Activated CD8-positive, alpha-beta T cell treated with anti-CD3 and anti-CD28 coated beads for 36 hours (primary cell): ENCODE measurements at places on chromosomes 11 and 22. TPM values are rescaled to one million over a fixed set of nuclear protein-coding genes. Genes with fewer than 3 reads are reported as not detected.

The AMPD3 gene
- total RNA-seq, result 34.2 TPM

The RIMBP3C gene
- total RNA-seq, result not detected

The PTPMT1 gene
- total RNA-seq, result 44.1 TPM

The POLR3H gene
- total RNA-seq, result 29.0 TPM

The UCP2 gene
- total RNA-seq, result 244 TPM

The OR6A2 gene
- total RNA-seq, result 0.38 TPM

The TP53AIP1 gene
- total RNA-seq, result not detected

The MFRP gene
- total RNA-seq, result not detected

The OR8G5 gene
- not detected for total RNA-seq

The TSPAN32 gene
- 4.9 TPM for total RNA-seq

The GGT5 gene
- not detected for total RNA-seq

The HEPHL1 gene
- total RNA-seq, result not detected

The PHOX2A gene
- total RNA-seq, result not detected

DNA sequence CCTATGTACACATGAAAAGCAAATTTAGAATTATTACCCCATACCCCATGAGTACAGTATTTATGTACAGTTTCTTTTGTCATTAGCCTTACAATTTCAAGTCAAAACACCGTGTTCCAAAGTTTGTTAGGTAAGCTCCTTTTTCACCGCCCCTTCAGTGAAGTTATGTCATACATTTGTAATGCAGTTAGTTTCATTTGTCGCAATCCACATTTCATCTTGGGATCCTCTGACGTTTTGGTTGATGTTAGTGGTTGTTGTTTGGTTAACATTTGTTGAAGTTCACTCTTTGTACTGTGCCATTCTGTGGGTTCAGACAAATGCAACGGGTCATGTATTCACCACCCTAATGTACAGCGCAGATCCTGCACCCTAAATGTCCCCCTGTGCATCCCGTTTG, 45.2 kb downstream of the ARHGEF12 start:
- DNase-seq, result no peak

GRCh38 chr11:69295079-69295994, 1.4 kb downstream of the MYEOV start:
- DNase-seq, result no peak

GRCh38 chr11:117230286-117230961, 1.4 kb downstream of the PCSK7 start:
- peak; percentile 79 for DNase-seq

- DNase-seq, result no peak
Observed at GRCh38 chr11:76379807-76380158, 1.1 kb downstream of the THAP12 start.

GRCh38 chr11:111312076-111312475, 13.7 kb downstream of the POU2AF3 start:
- no peak for DNase-seq

DNA sequence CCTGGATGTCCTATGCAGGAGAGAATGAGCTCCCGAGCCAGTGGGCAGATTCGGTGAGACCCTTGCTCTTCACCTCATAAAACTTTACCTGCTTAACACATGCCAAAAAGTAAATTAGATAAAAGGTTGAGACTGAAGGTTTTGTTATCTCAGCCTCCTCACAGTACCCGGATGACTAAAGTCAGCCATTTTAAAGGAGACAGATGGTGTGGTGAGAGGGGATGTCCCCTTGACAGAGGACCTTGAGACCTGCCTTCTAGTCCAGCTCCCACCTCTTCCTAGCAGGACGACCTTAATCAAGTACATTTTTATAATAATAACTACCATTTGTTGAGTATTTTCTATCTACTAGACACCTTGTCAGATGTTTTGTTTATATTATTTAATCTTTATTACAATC, 39.7 kb downstream of the C11orf91 start:
- DNase-seq, result no peak

DNA sequence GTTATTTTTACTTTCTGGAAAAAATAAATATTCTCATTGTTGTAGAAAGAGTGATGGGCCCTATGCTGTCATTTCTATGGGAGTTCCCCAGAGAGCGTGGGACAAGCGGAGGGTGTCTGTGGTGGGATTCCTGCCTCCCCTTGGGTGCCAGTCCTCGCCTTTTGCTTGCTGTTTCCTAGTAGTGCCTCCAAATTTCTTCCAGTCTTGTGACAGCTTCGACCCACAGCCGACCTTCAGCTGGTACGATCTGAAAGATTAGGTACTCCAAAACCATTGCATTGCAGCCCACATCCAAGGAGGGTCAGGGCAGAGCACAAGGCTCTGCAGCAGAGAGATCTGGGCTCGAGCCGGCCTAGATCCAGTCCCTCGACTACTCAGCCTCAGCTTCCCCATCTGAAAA, 58.9 kb upstream of the EMID1 start:
- DNase-seq, result no peak

DNA sequence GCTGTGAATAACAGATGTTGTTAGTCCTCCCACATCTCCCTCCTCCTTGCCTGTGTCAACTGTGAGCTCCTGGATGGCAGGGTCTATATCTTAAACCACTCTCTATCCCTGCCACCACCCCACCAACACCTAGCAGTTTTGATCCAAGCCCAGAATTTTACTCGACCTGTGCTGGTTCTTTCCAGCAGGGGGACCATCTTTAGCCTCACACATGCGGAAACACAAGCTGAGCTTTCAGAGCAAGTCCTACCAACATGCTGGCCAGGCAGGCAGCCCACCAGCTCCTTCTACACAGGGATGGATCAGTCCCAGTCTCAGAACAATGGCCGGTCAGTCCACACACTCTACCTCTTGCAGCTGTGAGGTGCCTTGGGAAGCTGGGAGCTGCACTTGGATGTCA, 231.5 kb downstream of the NXPE2 start:
- no peak for DNase-seq

DNA sequence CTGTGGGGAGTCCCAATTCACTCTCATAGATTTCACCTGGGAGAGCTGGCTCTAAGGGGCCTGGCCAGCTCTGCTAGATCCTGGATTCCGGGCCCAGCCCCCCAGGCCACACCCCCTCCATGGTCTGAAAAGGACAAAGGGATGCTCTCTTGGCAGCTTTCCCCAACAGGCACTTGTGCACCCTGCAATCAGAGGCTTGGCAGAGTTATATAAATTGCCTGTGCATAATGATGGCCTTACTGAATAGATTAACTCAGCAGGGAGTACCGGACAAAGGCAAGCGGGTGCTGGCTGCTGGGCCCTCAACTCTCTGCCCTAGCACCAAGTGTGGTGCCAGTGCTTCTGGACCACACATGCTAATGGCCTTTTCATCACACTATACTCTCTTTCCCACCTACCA, 461.6 kb downstream of the BUD13 start:
- DNase-seq, result no peak

DNA sequence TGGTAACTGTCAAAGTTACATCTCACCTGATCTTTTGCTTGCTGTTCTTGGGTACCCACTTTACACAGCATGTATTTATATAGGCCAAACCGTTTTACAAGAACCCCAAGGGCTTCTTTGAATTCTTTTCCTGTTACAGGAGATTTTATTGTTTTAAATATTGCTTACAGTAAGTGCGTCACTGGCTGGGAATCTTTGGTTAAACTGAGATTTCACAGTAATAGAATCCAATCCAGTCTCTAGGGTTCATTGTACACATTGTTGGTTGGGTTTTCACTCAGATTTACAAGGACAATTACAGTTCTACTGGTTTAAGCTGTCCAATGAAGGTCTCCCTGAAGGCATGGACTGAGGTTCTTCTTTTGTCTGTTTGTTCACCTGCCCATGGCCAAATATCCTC, 171.7 kb downstream of the INSC start:
- DNase-seq, result no peak

GRCh38 chr22:43566021-43566420, 154.2 kb downstream of the MPPED1 start:
- DNase-seq, result no peak

- no peak for DNase-seq
Observed at GRCh38 chr11:13679768-13680167, 11.3 kb downstream of the FAR1 start.

GRCh38 chr11:61869708-61870451, 21.5 kb downstream of the FADS3 start:
- no peak for DNase-seq

DNA sequence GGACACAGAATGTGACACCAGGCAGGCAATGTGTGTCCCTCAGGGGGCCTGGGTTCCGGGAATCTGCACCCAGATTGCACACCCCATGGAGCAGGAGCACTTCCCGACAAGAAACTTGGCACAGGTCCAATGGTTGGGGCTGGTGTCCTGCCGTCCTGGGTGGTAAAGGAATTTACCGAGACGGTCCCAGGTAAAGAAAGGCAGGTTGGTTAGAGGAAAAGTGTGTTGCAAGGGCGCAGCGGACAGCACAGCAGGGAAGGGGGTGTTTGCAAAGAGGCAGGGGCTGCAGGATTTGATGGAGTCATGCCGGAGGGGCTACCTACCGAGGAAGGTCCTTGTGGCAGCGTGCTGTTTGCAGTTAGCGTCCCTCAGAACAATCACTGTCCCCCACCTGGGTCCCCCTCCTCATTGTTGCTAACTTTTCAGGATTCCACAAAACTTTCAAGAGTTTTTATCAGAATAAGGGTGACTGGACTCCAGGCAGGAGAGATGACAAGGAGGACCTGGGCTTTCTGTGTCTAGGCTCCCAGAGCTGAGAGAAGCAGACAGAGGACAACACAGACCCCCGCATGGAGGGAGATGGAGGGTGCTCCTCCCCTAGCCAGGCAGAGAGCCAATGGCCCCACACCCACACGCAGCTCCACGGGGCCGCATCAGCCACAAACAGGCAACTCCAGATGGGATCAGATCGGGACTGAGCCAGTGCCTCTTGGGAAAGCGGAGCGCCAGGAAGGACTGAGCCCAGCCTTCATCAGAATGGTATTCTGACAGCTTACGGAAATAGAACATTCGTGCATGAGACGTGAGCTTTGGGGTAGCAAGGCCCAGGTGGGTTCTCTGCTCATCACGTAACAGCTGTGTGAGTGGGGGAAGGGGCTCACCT, 1423.9 kb downstream of the BRD1 start:
- DNase-seq, result no peak

GRCh38 chr22:21054714-21055563, 9.2 kb downstream of the LRRC74B start:
- DNase-seq, result no peak

DNA sequence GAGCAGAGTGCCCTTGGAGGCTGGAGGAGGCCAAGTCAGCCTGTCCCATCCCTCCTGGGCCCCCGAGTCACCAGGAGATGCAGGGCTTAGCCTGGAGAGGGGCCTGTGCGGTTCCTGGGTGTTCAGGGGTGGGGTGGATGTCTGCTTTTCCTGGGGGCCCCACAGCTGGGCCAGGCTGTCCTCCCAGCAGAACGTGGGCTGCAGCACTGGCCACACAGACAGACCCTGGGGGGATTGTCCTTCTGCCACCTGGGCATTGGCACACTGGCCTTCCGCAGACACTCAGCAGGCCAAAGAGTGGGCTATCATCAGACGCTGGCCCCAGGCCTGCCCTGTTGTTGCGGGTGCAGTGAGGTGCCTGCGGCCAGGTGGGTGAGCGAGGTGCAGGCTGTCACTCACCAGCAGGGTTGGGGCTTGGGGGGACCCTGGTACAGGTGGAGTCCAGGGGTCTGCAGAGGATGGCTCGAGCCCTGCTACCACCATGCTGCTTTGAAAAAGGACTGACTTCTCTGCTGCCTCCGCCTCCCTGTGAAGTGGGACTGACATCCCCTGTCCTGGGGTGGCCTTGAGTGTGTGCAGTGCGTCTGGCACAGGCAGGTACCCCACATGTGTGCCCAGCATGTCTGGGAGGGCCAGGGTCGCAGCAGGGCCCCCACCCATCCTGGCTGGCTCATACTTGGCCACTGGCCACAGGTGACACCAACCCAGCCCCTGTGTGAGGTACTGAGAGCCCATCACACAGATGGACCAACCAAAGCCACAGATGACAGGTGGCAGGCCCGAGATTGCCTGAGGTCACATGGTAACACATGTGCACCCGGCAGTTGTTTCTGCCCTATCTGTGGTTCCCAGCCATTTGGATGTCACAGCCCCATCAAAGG, 39.0 kb upstream of the KCNQ1OT1 start:
- no peak for DNase-seq

DNA sequence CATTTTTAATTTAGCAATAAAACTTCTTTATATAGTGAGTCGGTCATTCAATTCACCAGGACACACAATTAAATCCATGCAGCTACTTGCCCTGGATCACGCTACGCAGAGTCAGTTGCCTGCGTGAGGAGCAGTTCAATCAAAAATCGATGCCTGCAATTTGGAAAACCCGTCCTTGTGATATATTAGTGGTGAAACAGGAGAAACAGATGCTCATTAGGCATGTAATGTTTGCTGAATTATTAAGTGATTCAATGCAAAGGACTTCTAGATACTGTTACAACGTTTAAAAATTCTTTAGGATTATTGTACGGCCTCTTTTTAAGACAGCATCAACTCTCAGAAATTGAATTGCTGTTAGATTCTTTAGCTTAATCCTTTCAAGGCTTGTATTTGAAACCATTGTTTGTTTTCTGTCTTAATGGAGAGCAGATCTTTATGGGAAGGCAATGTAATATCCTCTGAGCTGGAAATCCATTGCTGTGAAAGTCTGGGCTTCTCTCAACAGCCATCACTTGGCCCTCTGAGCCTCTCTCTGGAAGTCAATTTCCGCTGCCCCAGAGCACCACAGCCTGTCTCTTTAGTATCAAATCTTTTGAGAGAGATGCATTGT, 20.1 kb upstream of the PAMR1 start:
- no peak for DNase-seq

DNA sequence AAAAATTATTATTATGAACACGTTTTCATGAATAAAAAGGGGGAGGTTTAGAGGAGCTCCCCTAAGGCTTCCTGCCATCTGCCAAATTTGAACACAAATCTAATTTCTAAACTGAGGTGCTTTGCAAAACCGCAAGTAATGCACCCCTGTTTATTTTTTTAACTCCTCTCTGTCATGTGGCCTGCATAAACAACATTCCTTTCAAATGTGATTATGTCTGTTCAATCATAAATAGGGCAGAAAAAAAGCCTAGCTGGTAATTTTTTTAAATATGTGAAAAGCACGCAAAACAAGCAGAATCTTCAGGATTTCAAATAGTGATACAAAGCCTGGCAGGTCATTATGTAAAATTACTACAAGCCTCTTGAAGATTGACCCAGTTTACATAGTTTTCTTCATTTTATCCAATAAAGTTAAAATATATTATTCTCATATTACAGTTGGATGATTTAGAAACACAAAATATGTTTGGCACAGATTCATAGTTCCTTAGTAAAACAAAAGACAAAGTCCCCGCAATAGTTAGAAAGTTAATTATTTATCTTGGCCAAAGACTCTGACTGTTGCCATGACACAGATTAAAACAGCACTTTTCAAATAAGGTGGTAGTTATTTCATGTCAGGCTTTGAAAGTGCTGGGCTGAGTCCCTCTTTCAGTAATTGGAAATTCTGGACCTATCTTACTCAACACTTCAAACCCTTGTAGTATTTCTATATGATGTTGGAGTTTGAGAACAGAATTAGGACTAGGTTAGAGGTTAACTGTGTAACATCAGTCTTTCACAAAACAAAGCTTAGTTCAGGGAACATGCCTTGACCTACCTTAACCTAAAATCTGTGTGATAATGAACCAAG, 200.3 kb upstream of the MPPED2 start:
- no peak for DNase-seq

DNA sequence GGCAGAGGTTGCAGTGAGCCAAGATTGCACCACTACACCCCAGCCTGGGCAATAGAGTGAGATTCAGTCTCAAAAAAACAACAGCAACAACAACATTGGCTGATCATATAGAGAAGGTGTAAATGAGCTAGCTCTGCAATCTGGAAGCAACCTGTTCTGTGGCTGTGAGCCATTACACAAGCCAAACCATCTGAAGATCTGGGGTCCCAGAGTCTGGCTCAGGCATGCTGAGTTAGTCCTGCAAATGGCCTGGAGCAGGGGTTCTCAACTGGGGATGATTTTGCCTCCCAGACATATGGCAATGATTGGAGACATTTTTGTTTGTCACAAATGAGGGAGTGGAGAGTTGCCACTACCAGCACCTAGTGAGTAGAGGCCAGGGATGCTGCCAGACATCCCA, 42.3 kb upstream of the RAB1B start:
- DNase-seq, result no peak
